ENCODE measurements at places on chromosomes 3 and 15.

DNA sequence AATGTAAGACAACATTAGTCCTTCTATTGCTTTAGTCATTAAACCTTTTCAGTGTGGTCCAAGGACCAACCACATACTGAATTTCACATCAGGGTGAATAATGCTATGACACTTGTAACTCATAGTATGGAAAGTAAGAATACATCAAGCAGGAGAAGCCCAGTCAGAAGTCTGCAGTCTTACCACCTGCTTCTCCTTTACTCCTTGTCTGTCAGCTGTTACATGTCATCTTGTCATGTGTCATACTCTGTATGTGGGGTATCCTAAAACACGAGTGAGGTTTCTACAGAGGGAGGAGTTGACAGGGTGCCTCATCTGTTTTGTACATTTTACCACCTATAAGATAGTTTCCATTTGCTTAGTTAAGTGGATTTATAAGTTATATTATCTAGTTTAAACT, 32.8 kb upstream of the EID1 start:
- DNase-seq: no peak

DNA sequence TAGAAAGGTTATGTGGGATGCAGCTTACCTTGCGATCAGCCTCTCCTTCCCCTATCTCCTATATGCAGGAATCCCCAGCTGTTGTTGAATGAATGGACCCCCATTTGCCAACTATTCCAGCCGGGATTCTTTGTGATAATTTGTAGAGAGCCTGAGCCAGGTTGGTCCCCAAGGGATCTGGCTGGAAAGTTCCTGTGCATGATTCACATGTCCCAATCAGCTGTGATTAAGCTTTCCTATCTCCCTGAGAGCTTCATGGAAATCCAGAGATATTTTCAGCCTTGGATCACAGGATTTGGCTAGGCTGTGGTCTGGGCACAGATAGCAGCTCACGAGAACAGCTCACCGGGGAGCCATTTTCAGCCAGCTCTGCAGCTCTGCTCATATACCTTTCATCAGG, 76.7 kb downstream of the ARNT2 start:
- no peak for DNase-seq

DNA sequence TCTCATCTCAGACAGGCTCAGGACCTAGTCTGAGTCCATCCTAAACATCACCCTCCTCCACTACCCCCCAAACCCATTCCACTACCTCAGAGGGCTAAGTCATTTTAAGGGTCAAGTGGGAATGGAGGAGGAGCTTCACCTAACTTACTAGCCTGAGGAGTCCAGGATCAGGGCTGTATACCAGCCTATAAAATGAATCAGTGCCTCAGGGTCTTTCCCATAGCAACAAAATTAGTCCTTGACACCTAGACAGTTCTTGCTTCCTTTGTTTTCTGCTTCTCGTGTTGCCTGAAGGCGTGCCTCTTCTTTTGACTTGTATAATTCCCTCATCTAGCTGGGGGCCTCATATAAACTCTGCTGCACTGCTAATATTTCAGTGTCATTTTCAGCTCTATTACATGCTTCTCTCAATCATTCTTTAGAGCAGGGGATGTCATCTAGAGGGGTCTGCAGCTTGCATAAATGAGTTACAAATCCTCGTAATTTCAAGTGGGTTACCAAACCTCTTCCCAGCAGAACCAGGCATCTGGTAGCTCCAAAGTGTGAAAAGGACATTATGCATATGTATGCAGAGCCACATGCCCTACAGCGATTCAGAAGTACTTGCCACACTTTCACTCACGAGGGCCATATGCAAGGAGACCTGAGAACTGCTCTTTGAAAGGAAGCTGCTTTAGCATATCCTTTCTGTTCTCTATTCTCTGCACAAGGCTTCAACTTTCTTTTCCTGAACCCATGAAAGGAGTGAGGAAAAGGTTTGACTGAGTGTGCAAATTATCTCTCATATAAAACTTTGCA, 311.7 kb upstream of the SEMA6D start:
- no peak for DNase-seq

GRCh38 chr15:96338074-96338765, 7.7 kb downstream of the NR2F2 start:
- no peak for DNase-seq

DNA sequence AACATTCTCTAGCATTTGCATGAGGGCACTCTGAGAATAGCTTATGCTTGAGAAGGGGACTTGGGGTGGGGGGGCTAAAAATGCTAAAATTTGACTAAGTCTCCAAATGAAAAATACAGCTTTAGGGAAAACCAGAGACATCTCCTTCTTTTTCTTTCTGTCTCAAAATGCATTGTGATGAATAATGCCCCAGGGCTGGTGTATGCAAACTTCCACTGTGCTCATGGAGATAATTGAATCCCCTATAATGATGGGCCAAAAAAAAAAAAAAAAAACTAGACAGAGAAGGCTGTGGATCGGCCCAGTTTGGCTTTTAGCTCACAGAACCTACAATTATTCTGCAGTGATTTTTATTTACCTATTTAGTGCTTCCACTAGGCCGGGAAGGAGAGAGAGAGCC, 147.9 kb upstream of the RORA start:
- no peak for DNase-seq

DNA sequence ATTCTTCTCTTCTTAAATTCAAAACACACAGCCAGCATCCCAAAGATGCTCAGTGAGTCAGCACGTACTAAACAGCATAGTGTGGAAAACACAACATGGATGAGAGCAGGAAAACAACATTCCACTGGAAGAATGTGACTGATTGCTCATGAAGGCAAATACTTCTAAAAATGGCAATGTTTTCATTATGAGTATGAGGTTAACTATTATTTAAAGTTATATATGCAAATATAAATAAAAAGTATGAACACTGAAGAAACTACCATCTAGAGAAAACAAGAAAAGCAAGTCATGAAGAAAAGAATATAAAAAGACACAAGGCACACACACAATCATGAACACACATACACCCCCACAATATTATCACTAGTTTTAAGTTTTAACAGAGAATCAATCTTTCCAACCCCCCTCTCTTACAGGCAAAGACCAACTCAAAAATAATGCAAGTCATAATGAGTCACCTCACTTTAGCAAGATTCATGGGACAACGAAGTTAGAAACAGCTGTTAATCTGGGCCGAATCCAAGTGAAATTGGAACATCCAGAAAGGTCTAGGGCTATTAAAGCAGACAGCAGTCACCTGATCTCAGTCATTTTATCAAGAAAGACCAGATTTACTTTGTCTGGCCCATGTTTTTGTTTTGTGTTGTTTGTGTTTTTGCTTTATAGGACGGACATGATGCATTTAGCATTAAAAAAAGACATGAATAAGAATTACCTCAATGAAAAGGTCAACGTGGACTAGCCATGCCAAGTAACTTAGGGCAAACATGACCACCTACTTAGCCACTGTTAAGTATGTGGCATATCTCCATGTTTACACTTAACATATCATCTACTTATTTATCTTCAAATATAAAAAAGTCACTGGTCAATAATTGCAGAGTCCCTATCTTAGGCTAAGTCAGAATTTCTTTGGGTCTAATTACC, 18.1 kb downstream of the GBE1 start:
- DNase-seq: no peak

GRCh38 chr3:67875858-67876257, 221.4 kb upstream of the SUCLG2 start:
- DNase-seq: no peak

DNA sequence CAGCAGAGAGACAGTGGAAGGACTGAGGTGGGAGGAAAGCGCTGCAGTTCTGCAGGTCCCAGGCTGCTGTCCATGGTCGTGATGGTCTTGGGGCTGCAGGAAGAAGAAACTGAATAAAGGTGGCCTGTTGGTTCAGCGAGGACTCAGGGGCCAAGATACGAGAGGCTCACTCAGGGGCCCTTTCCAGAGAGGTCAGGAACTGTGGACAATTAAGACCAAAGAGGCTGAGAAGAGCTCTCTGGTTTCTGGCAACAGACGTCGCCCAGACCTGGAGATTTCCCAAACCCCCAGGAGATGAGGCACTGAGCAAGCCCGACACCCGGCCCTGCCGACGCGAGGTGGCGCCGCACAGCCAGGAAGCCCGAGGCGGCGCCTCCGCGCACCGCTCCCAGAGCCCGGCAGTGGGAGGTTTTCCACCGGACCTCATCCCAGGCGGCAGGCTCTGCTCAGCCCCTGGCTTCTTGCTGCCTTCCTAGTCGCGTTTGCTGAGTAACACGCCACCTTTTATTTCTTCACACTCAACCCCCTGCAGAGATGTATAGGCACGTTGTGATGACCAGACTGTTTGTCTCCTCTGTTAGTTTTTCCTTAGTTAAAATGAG, 56.4 kb upstream of the ARRDC4 start:
- peak; percentile 40 for DNase-seq

DNA sequence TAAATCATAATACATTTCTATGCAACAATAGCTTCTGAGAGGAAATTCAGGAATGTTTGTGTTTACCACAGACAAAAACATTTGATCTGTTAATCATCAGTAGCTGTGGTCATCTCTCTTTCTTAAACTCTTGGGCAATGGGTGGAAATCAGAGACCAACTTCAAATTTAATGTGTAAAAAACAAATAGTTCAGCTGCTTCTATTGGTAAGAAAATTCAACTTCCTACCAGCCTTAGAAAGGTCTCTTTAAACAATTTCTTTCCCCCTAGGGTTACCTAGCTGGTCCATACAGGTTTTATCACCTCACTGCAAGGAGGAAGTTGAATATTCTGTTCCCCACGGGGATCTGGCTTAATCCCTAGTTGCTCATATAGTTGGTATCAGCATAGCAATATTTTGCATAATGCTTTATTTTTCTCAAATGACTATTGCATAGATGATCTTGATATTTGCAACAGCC, 20.3 kb upstream of the PPP4R2 start:
- no peak for DNase-seq

DNA sequence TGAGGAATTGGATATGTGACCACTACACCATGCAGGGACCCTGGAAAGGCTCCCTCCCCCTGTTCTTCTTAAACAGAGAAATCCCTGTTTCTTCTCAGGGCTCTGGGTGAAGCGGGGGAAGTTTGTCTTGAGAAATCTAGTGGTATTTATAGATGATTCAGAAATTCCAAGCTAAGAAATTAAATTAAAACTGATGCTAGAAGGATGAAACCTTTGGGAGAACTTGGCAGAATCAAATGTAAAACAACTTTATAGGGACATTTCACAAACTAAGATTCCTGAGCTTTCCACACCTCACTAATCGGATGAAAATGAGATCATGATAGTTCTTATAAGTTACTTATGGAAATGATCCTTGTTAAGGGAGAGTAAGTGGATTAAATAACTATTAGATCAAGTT, 54.2 kb downstream of the FBXL2 start:
- no peak for DNase-seq

GRCh38 chr3:187963003-187963676, 190.8 kb upstream of the LPP start:
- DNase-seq: no peak

- DNase-seq: no peak
Measured at GRCh38 chr15:51137880-51138430, 43.2 kb upstream of the TNFAIP8L3 start.

GRCh38 chr15:75985971-75986370, 26.3 kb downstream of the NRG4 start:
- no peak for DNase-seq

DNA sequence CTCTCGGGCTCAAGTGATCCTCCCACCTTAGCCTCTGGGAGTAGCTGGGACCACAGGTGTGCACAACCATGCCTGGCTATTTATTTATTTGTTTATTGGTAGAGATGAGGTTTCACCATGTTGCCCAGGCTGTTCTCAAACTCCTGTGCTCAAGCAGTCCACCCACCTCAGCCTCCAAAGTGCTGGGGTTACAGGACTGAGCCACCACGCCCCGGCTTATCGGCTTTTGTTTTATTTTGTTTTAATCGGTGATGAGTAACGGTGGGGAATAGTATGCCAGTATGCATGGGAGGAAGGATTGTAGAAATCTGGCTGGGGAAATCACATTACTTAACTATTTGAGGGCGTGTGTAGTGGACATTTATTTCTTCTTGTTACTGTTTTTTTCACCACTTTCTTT, 451.0 kb upstream of the GOLIM4 start:
- no peak for DNase-seq

- no peak for DNase-seq
Measured at GRCh38 chr3:180996415-180996932, 6.9 kb upstream of the DNAJC19 start.

- DNase-seq: no peak
Measured at GRCh38 chr3:99638167-99638948, at the start of gene COL8A1. TSS of gene COL8A1 (plus strand) at chr3:99638594. CDS start at chr3:99790683, 152,089 bp downstream.

GRCh38 chr3:115084686-115085085, 62.4 kb downstream of the ZBTB20 start:
- DNase-seq: no peak

DNA sequence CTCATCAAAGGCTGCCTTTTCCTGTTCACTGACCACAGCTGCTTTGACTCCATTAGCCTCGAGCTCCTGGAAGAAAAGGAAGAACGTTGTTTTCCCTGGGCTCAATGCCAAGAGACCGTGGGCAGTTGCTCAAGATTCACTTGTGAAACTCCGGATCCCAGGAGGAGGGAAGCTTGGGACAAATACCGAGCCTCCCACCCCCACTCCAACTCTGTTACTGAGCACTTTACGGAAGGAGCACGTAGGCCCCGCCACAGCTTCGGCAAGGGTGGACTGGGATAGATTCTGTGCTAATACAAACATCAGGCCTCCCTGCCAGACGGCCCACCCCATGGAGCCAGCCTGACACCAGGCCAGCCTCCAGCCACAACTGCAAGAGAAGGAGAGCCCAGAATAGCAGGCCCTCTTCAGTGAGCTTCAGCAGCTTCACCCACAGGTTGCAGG, 10.8 kb upstream of the FANCD2 start:
- DNase-seq: no peak

GRCh38 chr15:77475001-77475400, 54.3 kb downstream of the HMG20A start:
- no peak for DNase-seq

- DNase-seq: no peak
Measured at GRCh38 chr15:91956026-91956723, 102.7 kb downstream of the SLCO3A1 start.

- DNase-seq: no peak
Measured at GRCh38 chr3:36909181-36909580, 35.7 kb downstream of the TRANK1 start.

DNA sequence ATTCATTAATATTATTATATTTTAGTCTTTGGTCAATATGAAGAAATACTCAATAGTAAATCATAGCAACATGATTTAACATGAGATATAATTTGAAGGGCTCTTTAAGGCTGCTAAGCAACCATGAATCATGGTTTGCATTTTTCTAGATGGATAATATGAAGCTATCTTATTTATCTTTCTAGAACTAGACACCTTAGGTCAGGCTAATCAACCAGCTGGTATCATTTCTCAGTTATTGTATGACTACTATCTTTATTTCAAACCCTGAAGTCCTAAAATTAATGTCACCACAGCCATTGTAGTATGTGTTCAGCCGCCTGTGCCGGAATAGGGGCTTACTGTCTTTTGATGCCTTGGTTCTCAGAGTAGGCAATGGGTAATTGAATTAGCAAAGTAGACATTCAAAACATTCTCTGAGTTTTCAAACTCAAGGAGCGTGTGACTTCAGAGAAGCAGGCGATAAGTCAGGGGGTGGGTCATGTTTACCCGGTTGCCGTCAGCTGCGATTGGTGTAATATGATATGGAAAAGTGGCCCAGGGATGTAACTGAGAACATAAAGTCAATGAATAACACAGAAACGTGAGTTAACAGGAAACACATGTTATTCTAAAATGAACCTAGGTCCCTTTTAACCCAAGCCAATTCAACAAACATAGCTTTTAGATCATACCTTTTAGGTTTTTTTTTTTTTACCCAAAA, 93.4 kb upstream of the CTDSPL start:
- DNase-seq: no peak

Measured in activated naive CD8-positive, alpha-beta T cell treated with anti-CD3 and anti-CD28 coated beads, Interleukin-2, amount 50 U/mL, for 24 hours (primary cell).